ENCODE measurements at places on chromosomes 1 and 21.

DNA sequence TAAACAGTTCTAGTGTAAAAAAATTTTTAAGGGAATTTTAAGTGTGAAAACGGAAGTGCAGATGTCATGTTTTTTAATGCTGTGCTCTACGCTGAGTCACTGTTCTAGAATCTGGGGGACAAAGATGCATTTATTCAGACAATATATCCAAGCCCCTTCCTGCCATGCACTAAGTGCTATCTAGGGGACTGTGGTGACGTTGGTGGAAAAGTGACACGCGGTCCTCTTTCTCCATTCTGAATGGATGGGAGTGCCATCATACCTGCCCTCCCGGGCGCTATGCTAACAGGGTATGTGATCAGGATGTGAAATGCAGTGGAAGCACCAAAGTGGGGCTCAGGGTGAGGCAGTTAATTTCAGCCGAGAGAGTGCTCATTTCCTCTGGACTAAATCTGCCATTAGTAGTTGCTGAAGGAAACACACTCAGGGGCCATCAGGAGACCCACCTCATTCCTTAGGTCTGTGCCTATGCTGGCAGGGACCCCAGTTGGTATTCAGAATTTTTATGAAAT is 6.6 kb downstream of the C1orf226 start:
- DNase-seq: no peak

- DNase-seq: no peak
Observed at GRCh38 chr1:191889623-191890003, 268.6 kb upstream of the RGS18 start.

GRCh38 chr21:31660259-31660565 is 719 bp downstream of the SOD1 start:
- no peak for DNase-seq

GRCh38 chr1:41811051-41811795 is 107.5 kb downstream of the HIVEP3 start:
- no peak for DNase-seq

- DNase-seq: no peak
Observed at GRCh38 chr1:246629030-246629429, 62.8 kb downstream of the CNST start.

DNA sequence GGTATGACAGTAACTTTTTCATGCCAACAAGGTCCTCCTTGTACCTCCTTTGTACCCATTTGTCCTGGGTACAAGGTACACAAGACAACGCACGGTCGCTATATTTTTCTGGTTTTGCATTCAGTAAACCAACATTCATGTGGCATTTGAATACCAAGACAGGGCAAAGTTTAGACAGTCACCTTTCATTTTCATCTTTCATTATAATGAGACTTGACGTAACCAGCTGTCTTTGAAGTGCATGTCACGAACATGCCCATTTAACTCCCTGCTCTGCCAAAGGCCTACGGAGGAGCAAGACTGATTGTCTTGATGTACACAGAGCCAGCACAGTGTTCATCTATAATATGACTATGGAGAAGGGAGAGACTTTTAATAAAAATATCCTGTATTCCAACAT is 91.0 kb downstream of the SETD4 start:
- no peak for DNase-seq

GRCh38 chr21:42820616-42821465 is 58.5 kb downstream of the WDR4 start:
- DNase-seq: peak; percentile 67

DNA sequence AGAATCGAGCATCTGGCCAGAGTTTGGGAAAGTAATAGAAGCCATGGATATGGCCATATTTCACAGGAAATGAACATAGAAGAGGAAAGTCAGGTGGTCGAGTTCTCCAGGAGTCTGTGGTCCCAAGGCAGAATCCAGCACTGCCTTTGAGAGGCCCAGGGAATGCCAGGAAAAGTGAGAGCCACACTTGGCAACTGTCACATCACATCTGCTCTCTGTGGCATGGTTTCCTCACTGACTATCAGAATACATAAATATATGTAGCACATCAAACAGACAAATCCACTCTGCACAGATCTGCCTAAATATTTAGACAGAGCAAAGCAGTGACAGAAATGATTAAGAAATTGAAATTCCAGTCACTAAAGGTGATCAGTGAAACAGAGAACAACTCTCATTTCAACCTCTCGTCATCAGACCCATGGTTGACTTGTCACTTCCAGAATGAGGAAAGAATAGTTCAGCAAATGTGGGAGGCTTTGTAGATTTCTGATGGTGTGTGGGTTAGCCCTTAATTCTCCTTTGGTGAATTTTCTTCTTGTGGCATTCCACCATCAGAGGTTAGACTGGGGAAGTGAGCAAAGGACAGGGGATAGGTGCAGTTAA is 58.8 kb upstream of the MAN1A2 start:
- no peak for DNase-seq

DNA sequence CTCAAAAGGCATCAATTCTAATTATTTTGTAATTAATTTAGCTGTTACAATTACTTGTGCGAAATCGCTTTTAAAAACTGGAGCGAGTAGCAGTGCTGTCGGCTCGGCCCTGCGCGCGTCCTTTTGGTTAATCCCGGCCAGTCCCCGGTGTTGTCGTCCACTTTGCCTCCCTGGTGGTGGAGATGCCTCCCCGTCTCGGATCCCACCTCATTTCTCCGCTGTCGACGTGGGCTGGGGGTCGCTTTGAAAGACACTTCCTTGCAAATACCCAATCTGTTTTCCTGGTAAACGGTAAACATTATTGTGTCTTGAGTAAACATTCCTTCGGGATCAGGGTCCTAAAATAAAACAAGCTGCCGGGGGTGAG is 3.7 kb downstream of the FOXD3 start:
- no peak for DNase-seq

- DNase-seq: no peak
Observed at GRCh38 chr21:27450216-27450615, 483.3 kb upstream of the ADAMTS5 start.

GRCh38 chr1:234598974-234599616 is 10.9 kb downstream of the IRF2BP2 start:
- no peak for DNase-seq

GRCh38 chr21:36466061-36466511 is 13.8 kb downstream of the CLDN14 start:
- DNase-seq: no peak

- DNase-seq: no peak
Observed at GRCh38 chr1:51241119-51241518, 5.0 kb downstream of the RNF11 start.

GRCh38 chr1:212595787-212596714 is 12.5 kb upstream of the ATF3 start:
- DNase-seq: no peak

GRCh38 chr1:181149326-181150125 is 61.0 kb downstream of the IER5 start:
- DNase-seq: no peak

- DNase-seq: no peak
Observed at GRCh38 chr1:228289239-228289849, 81.5 kb downstream of the OBSCN start.

- DNase-seq: no peak
Observed at GRCh38 chr1:81600878-81601622, 199.7 kb upstream of the ADGRL2 start.

- no peak for DNase-seq
Observed at GRCh38 chr1:9842073-9842711, 18.4 kb upstream of the CLSTN1 start.

DNA sequence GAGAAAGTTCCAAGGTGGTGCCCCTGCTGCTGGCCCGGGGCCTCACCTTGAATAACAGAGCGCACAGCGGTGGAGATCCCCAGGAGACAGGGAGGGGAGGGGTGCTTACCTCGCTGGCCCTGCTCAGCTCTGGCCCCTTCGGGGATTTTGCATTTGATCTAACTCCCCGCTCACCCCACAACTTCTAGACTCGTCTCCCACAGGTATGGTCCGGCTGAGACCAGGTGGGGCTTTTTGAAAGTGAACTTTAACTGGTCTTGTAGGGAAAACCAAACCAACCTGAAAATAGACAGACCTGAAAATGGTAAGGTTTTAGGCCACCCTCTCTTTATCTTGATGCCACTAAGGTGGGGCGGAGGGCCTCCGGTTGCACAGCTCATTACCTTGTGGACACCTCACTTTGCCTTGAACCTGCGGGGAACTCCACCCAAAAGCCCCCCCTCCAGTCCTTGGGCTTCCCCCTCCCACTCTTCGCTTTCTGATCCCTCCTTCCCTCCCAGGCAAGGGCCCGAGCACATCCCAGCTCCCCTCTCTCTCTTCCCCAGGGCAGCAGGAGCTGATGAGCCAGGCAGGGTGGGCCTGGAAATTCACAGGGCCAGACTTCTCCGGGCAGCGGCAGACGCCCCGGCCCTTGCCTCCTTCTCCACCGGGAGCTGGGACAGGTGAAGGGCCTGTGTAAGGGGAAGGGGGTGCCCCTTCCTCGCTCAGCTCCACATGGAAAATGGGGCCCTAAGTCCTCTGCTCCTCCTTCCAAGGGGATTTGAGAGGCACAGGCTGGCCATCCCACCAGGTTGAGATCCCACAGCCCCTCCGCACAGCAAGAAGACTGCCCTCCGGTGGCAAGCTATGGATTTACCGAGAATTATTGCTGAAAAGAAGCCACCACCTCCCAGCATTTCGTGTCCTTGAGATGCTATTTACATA is 16.1 kb downstream of the TNFRSF8 start:
- DNase-seq: peak; percentile 14

DNA sequence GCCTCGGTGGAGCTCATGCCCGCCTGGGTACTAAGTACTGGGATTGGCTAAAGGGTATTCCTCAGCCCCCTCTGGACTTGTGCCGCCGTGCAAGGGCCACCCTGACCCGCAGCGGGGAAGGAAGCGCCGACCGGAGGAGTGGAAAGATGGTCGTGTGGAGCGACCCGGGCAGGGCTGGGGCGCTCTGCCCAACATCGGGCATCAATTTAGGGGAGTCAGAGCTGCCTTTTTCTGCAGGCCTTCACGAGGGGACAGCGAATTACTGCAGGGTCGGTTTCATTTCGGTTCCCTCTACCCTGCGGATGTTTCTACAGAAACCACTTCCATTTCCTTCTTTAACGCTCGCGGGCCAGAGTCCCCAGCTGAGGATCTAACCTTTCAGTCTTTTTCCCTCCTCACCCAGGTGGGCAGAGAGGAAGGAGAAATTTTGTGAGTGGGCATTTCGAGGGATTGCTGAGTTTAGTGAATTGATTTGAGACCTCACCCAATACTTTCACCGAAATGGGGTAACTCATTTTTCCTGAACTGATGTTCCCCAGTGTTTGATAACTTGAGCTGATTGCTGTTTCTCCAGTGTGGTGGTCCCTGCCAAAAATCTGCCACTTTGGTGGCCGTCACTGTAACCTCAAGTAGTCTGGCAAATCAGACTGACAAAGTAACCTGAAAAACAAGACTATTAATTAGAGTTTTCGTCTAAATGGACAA is 1.1 kb downstream of the TOR1AIP1 start:
- no peak for DNase-seq

DNA sequence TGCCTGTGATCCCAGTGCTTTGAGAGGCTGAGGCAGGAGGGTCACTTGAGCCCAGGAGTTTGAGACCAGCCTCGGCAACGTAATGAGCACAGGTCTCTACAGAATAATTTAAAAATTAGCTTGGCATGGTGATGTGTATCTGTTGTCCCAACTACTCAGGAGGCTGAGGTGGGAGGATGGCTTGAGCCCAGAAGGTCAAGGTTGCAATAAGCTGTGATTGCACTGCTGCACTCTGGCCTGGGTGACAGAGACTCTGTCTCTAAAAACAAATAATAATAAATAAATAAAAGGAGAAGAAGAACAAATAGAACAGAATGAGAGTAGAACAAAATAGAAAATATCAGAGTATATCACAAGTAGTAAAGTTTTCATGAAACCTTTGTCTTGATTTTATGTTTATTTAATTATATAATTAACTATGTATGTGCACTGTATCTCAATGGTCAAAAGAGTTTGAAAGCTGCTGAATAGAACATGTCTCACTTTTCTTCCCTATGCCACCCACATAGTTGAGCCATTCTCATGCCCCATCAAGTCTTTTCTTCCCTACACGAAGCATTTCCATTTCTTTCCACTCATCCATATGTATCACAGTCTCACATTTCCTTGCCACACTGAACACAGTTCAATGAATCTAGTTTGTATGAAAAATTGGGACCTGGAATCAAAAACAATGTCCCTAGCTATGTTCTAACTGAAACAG is 22.9 kb upstream of the APOBEC4 start:
- no peak for DNase-seq

GRCh38 chr21:14785679-14786078 is 239.6 kb upstream of the SAMSN1 start:
- DNase-seq: no peak

DNA sequence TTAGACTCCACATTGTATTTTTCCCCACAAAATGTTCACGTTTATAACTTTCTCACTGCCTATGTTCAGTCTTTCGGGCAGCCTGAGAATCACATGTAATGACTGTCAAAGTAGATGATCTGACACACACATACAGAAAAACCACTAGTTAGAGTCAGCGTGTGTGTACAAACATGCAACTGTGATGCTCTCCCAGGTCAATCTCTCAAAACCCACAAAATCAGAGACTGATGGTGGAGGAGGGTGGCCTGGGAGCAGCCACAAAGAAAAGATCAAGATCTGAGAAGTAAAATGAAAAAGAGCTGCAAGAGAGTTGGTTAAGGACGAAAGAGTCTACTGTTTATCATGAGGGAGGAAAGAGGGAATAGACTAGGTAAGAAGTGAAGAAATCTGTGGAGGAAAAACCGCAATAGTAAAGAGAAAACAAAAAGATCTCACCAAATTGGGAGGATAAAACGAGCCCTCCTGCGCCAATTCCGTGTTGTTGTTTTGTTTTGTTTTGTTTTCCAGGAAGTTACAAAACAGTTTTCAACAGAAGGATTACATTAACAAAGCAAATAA is 2.3 kb downstream of the EGLN1 start:
- DNase-seq: no peak

GRCh38 chr1:226149806-226150205 is 36.7 kb downstream of the ACBD3 start:
- no peak for DNase-seq

DNA sequence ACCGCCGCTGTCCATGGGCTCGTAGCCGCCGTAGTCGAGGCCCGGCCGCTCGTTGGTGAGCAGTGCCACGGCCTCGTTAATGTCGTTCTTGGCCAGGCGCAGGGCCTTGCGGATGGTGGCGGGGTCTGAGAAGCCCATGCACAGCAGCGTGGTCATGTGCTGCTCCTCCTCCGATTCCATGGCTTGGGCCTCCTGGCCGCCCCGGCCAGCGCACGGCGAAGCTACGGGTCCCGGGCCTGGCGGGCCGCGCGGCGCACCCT is 300 bp downstream of the USP24 start:
- peak; percentile 11 for DNase-seq

- DNase-seq: no peak
Observed at GRCh38 chr1:191695865-191696264, 462.4 kb upstream of the RGS18 start.

DNA sequence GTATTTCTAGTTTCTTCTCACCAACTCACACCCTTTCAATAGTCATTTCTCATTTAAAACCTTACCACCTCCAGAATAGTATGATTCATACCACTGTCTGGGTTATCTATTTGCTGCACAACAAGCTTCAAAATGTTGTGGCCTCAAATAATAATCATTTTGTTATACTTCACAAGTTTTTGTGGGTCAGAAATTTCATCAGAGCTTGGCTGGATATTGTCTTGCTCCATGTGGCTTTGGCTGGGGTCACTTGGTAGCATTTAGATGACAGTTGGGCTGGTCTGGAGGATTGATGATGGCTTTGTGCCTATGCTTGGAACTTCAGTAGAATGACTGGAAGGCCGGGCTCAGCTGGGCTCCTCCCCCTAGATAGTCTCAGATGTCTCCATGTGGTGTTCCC is 66.0 kb downstream of the TGFB2 start:
- DNase-seq: no peak

- DNase-seq: no peak
Observed at GRCh38 chr21:39386194-39386593, 37.3 kb upstream of the HMGN1 start.
